Pancreas (tissue), 10 donors: ENCODE measurements at places on chromosomes 6 and 20. TPM values are rescaled to one million over a fixed set of nuclear protein-coding genes. Genes with fewer than 3 reads are reported as not detected.

SLC52A3 gene
- 0.67 TPM for total RNA-seq

ADGB gene
- not detected for total RNA-seq

SLC22A16 gene
- total RNA-seq: 0.35 TPM

DNA sequence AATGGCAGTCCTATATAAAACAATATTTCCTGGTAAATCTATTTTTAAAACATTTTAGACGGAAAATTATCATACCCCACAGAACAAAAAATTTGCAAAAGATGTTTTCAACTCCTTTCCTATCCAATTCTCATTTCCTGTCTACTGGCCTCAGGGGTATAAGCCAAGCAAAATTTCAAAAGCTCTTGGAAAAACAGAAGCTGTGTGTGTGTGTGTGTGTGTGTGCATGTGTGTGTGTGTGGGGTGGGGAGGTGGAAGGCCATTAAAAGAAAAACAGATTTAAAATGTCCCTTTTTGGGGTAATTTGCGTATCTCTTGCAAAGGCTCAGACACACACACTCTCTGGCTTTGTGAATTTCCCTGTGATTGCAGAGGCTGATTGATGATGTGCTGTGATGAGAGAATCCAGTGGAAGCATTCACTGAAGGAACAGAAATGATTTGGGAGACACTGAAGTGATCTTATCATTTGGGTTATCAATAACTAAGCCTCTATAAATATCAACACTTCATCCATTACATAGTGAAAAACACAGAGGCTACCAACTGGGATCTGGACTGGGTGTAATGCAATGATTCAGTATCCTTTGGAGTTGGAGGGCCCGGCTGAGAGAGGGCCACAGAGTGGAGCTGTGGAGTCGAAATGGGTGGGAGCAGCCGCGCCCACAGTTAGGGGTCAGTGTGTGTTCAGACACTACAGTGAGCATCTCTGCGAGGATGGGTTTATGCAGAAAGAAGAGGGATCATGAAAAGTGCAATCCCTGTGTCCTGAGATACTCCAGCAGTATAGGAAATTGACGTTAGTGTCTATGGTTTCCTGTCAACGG lies 106.8 kb upstream of the PREP start:
- DNase-seq: no peak

DNA sequence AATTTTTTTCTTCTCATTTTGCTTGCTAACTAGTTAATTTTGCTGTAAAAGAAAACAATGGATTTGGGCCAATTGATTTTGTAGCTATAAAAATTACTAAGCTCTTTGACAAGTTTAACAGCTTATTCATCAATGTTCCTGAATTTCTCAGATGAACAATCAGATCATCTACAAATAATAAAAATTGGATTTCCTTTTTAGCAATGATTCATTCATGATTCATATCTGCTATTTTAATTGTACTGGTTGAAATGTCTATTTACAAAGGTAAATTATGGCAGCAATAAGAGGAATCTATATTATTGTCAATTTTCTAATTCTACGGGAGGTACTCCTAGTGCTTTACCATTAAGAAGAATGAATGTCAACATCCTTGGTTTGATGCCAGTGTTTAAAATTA lies 178.8 kb upstream of the BTBD3 start:
- no peak for DNase-seq

DNA sequence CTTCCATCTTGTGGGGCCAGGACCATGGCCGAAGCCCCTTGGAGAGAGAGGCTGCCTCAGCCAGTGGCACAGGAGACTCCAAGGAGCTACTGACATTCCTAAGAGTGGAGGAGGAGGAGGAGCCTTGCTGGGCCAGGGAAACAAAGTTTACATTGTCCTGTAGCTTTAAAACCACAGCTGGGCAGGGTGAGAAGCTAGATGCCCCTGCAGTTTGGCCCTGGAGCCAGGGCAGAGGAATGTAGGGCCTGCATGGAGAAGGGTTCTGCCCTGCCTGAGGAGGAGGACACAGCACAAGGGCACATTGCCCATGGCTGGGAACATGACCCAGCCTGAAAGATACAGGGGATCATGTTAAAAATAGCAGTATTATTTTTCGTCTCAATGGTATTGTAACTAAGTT lies 37.4 kb downstream of the PLCG1 start:
- no peak for DNase-seq

GRCh38 chr6:36297511-36297910 lies 27.7 kb downstream of the PNPLA1 start:
- no peak for DNase-seq

DNA sequence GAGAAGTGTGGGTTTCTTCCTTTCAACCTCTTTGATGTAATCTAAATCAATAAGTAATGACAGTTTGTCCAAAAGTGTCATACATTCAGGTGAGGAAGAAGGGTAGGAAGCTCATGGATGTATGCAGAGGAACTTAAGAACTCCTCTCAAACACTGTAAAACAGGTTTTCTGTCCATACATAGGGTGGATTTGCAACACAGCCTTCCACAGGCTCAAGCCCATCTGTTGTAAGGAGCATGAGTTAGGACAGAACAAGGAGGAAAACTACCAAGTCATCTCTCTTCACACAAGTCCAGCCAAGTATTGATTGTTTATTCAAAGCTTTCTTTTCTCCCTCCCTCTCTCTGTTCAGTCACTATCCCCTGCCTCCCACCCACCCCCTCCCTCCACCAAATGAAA lies 49.0 kb upstream of the CDYL start:
- no peak for DNase-seq

DNA sequence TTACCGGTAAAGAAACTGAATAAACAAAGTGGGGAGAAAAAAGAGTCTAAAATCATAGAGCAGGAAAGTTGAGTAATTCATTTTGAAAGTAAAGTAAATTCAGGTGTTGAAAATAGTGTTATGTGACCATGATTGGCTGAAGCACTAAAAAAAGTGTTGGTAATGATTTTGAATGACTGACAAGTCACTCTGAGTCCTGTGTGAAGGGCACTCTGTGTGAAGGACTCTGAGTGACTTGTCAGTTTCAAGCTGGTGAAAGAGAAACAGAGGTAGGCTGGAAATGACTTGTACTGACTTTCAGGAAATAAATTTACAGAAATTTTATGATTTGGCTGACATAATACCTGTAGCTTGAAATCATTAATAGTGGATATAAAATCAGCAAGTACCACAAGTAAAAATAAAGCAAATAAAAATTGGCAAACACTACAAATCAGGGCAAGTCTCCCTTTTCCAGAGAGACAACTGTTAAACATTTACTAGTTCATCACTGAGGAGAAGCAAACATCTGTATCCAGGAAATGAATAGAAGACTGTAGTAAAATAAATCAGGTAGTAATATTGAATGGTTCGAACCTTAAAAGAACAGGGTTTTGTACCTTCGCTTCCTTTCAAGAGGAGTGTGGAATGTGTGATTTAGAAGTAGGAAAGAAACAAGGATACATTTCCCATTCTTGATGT lies 630.6 kb downstream of the GRIK2 start:
- no peak for DNase-seq

GRCh38 chr6:107977283-107977682 lies 19.3 kb upstream of the SEC63 start:
- DNase-seq: no peak

GRCh38 chr20:25079171-25079570 lies 2.8 kb downstream of the VSX1 start:
- no peak for DNase-seq
